ENCODE measurements at places on chromosomes 7 and 10. TPM values are rescaled to one million over a fixed set of nuclear protein-coding genes. Genes with fewer than 3 reads are reported as not detected.

PITX3 gene
- 1.5 TPM for total RNA-seq

DRGX gene
- not detected for total RNA-seq

XRCC2 gene
- 5.2 TPM for total RNA-seq

TAC1 gene
- total RNA-seq = 0.11 TPM

CRTAC1 gene
- 1.7 TPM for total RNA-seq

TIMM23 gene
- 166 TPM for total RNA-seq

GRID2IP gene
- not detected for total RNA-seq

HYAL4 gene
- 0.04 TPM for total RNA-seq

SEMA3C gene
- total RNA-seq = 53.5 TPM

JCAD gene
- total RNA-seq = 21.3 TPM

PTPRZ1 gene
- total RNA-seq = not detected

FANK1 gene
- total RNA-seq = 1.9 TPM

SFXN3 gene
- 40.8 TPM for total RNA-seq

EN2 gene
- 0.90 TPM for total RNA-seq

PKD2L1 gene
- 0.38 TPM for total RNA-seq

SLC26A5 gene
- not detected for total RNA-seq

JAKMIP3 gene
- total RNA-seq = 0.79 TPM

STEAP2 gene
- total RNA-seq = 4.9 TPM

NRF1 gene
- 11.5 TPM for total RNA-seq

PLAC9 gene
- total RNA-seq = not detected

ZNF365 gene
- total RNA-seq = 0.86 TPM

ZP3 gene
- 15.6 TPM for total RNA-seq

C10orf71 gene
- not detected for total RNA-seq

CUBN gene
- 0.15 TPM for total RNA-seq
